ENCODE measurements at places on chromosomes 12 and 14. TPM values are rescaled to one million over a fixed set of nuclear protein-coding genes. Genes with fewer than 3 reads are reported as not detected.

DHRS1 gene
- 41.6 TPM for polyA plus RNA-seq

ACRBP gene
- 8.0 TPM for polyA plus RNA-seq

FAR2 gene
- 39.3 TPM for polyA plus RNA-seq

KCNA5 gene
- polyA plus RNA-seq, result 1.6 TPM

CATSPERB gene
- polyA plus RNA-seq, result 0.78 TPM

PPFIA2 gene
- 6.2 TPM for polyA plus RNA-seq

CLEC14A gene
- 18.3 TPM for polyA plus RNA-seq

SPPL3 gene
- 87.8 TPM for polyA plus RNA-seq

VPS37B gene
- polyA plus RNA-seq, result 26.4 TPM

RAD51AP1 gene
- 27.9 TPM for polyA plus RNA-seq

LRP10 gene
- polyA plus RNA-seq, result 79.1 TPM

RHOJ gene
- 19.9 TPM for polyA plus RNA-seq

SOAT2 gene
- 2.7 TPM for polyA plus RNA-seq

PGF gene
- 7.2 TPM for polyA plus RNA-seq

RFX4 gene
- polyA plus RNA-seq, result 0.17 TPM

TAS2R13 gene
- 0.13 TPM for polyA plus RNA-seq

FAM222A gene
- polyA plus RNA-seq, result 8.3 TPM

PZP gene
- 0.30 TPM for polyA plus RNA-seq

NYNRIN gene
- polyA plus RNA-seq, result 58.4 TPM

SNX6 gene
- polyA plus RNA-seq, result 98.2 TPM

SERPINA12 gene
- 0.65 TPM for polyA plus RNA-seq

CACNA1C gene
- 10.0 TPM for polyA plus RNA-seq

SRGAP1 gene
- polyA plus RNA-seq, result 24.3 TPM

PLCZ1 gene
- polyA plus RNA-seq, result 0.90 TPM

TMTC1 gene
- 24.0 TPM for polyA plus RNA-seq

OTX2 gene
- polyA plus RNA-seq, result not detected

TAS2R50 gene
- 0.09 TPM for polyA plus RNA-seq

SIX4 gene
- 5.7 TPM for polyA plus RNA-seq

ACOT6 gene
- polyA plus RNA-seq, result 0.33 TPM

CCDC196 gene
- 0.21 TPM for polyA plus RNA-seq

NANOG gene
- polyA plus RNA-seq, result 1.3 TPM

ZC2HC1C gene
- 9.4 TPM for polyA plus RNA-seq

CEBPE gene
- 0.15 TPM for polyA plus RNA-seq

CNTN1 gene
- polyA plus RNA-seq, result 42.1 TPM

FAIM2 gene
- 5.4 TPM for polyA plus RNA-seq

RNASE3 gene
- polyA plus RNA-seq, result 0.77 TPM
